Iris pigment epithelial cell (primary cell): ENCODE measurements at places on chromosomes 3 and 15.

- DNase-seq, result peak; percentile 49
Observed at GRCh38 chr3:66585520-66586095, 84.8 kb upstream of the LRIG1 start.

- peak; percentile 55 for DNase-seq
Observed at GRCh38 chr3:114155370-114155821, 23.5 kb downstream of the DRD3 start.

GRCh38 chr15:38758043-38758442, 193.4 kb upstream of the RASGRP1 start:
- DNase-seq, result peak; percentile 43

DNA sequence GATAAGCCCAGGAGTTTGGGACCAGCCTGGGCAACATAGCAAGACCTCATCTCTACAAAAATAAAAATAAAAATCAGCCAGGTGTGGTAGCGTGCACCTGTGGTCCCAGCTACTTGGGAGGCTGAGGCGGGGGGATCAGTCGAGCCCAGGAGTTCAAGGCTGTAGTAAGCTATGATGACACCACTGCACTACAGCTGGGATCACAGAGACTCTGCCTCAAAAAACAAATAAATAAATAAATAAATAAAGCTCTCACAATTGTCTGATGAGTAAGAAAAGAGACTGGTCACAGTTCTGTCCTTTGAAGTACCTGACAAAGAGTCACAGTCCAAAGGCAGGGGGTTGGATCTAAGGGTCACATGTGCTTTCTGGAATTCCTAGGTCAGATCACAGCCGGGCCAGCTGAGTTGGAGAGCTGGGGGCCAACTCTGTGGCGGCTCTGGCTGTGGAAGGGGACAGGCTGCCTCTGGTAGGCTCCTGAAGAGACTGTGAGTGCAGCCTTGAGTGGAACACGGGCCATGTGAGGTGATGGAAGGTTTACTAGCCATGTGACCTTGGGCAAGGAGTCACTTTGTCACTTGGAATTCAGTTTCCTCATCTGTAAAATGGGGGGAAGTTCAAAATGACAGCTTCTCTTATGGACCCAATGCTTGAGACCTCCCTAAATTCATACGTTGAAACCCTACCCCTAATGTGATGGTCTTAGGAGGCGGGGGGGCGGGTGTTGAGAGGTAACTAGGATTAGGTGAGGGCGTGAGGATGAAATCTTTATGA, 47.2 kb downstream of the WHAMM start:
- DNase-seq, result no peak

DNA sequence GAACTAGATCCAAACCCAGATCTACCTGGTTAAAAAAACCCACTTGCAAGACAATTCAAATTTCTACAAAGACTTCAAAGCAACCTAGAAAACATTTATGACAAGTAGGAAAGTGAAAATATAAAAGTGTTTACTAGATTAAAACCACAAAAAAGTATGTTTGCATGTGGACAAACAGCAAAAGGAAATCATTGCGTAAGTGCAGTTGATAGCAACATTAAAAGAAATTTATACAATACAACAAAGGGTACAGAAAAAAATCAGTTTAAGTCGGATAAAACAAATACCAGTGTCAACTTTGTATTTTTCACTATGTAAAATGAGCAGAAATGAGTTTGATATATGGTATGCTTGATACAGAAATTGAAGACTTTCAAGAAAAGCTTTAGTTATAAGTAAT, 2.6 kb downstream of the EIF5A2 start:
- peak; percentile 6 for DNase-seq

DNA sequence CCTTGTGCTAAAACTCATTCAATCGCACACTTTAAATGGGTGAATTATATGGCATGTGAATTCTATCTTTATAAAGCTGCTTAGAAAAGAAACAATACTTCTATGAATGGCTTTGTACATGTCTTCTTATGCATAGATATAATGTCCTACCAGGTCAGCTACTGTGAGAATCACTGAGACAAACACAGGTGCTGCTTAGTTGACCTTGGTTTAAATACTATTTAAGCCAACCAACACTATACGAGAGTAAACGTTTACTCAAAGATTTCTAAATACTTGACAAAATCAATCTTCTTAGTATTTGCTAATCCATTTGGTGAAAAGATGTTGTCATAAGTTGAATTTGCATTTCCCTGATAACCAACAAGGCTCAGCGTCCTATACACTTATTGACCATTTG, 260.3 kb downstream of the ADAMTS17 start:
- no peak for DNase-seq

DNA sequence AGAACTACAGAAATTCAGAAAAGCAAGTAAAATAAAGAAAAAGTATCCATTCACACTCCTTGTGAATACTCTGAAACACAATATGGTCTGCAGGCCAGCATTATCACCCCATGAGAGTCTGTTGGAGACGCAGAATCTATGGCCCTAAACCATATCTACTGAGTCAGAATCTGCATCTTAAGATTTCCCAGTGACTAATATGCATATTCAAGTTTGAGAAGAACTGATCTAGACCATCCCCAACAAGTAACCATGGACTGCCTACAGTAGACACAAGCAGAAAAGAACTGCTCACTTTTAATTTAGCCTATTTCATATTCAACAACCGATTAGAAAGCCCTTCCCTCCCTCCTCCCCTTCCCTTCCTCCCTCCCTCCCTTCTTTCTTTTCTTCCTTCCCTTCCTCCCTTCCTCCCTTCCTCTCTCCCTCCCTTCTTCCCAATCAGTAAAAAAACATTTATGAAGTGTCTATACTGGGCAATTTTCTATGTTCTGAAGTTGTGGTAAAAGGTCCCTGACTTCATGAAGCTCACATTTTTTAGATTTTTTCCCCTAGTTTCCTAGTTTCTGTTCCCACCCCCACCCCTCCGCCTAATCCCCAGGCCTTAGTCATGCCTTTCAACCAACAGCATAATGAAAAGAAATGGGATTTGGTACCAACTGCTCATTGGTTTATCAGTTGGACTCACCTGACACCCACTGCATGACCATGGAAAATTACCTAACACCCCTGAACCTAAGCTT, 125.2 kb downstream of the CNTN3 start:
- peak; percentile 19 for DNase-seq

- DNase-seq, result no peak
Observed at GRCh38 chr15:80180986-80181385, 28.2 kb downstream of the FAH start.

DNA sequence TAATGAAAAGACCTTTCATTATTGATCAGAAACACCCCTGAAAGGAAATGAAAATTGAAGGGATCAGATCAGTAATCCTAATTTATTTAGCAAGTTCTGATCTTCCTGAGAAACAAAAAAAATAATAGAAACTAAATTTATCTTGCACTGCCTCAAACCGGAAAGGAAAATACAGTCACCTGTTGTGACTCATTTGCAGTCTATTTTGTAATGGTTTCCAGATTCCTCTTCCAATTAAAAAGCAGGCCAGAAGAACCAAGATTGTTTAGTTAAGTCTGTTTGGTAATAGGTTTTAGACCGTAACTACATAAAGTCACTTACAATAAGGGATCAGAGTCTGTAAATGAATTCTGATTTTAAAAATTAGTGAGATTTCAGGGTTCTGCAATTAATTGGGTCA, 49.7 kb upstream of the ATOSA start:
- DNase-seq, result peak; percentile 76

GRCh38 chr3:144809380-144809779, 837.8 kb downstream of the DIPK2A start:
- DNase-seq, result no peak

DNA sequence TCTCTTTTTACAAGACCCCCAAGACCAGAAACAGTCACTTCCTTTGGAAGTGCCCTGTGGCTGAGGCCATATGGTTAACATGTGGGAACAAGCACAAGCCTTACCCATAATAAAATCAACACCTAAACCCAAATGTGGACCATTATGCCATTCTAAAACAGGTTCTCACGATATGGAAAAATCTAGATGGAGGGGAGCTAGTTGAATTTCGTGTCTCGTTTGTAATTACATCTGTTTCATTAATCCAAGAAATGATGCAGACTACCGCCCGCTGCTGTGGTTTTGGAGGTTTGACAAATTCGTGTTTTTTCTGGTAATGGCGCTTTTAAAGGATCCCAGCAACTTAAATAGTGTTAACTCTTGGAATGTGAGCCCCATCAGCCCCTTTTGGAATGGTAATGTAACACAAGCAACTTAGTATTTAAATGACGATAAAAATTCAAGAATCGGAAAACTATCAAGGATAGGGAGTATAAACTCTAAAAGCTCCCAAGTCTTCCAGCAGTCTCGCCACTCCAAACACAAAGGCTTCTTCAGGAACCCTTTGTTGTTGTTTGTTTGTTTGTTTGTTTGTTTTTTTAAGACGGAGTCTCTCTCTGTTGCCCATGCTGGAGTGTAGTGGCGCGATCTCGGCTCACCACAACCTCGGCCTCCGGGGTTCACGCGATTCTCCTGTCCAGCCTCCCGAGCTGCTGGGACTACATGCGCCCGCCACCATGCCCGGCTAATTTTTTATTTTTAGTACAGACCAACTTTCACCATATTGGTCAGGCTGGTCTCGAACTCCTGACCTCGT, 1.1 kb downstream of the CNBP start:
- DNase-seq, result no peak

GRCh38 chr3:20043396-20043795, 3.1 kb downstream of the KAT2B start:
- DNase-seq, result peak; percentile 44

DNA sequence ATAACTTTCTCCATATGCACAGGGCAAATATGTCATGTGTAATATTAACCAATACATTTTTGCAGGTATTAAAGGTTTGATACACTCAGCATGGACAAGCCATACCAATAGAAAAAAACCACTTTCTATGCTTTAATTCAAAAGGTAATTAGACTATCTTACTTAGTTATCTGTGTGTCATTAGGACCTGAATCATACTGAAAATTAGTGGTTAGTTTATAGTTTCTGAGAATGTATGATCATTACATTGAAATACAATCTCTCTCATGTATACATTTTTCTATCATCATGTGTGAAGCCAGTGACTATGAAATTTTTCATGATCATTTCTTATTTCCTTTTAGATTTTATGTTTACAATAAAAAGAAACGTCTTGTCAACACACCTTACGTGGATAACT, 16.3 kb downstream of the RPS27L start:
- no peak for DNase-seq

- DNase-seq, result peak; percentile 98
Observed at GRCh38 chr3:49007068-49007770, at the start of gene WDR6. TSS of gene WDR6 (plus strand) at chr3:49007391. CDS start at chr3:49007432, 41 bp downstream.

DNA sequence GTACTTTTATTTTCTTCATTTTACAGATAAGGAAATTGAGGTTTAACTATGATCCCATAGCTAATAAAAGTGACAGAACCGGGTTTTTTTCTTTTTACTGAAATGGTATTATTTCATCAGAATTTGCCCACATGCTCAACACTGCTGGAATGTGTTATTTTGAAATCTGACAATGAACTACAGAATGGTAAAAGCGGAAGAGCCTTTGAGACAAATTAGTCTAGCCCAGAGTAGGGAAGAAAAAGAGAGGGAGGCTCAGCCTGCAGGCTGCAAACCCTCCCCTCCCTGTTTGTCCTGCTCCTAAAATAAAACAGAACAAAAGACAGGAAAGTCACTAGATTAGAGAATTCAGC, 100.3 kb upstream of the LIPC start:
- no peak for DNase-seq

GRCh38 chr3:61966200-61966599, 404.8 kb downstream of the PTPRG start:
- no peak for DNase-seq

GRCh38 chr3:162610261-162610660, 1113.7 kb downstream of the OTOL1 start:
- DNase-seq, result no peak

DNA sequence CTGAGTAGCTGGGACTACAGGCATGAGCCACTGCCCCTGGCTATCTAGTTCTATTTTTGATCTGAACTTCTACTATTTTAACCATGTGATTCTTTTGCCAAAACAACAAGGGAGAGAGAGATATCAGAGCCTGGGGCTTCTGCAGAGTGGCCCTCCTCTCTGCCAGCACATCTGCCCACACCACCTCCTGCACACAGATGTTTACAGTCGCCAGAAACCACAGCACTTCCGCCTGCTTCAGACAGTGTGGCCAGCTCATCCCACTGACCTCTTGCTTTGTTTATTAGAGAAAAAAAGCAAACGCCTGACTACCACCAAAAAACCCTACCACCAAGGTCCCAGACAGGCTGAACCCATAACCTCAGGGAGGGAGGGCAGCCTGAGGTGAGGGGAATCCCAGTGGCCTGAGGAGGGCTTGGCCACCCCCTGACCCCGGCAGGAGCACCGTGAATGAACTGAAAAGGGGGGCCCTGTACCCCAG, 85.9 kb upstream of the ABHD2 start:
- DNase-seq, result peak; percentile 78

- DNase-seq, result peak; percentile 100
Observed at GRCh38 chr3:36992806-36993325, at the start of gene EPM2AIP1. TSS of gene EPM2AIP1 (minus strand) at chr3:36993131. CDS start at chr3:36993077, 54 bp downstream.

DNA sequence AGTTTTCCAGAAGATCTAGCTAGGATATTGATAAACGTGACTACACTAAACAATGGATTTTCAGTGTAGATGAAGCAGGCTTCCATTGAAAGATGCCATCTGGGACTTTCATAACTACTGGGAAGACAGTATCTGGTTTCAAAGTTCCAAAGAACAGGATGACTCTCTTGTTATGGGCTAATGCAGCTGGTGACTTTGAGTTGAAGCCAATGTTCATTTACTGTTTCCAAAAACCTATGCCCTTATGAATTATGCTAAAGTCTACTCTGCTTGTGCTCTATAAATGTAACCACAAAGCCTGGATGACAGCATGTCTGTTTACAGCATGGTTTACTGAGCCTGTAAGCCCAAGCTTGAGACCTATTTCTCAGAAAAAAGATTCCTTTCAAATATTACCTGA, 245.4 kb downstream of the GBE1 start:
- DNase-seq, result no peak

DNA sequence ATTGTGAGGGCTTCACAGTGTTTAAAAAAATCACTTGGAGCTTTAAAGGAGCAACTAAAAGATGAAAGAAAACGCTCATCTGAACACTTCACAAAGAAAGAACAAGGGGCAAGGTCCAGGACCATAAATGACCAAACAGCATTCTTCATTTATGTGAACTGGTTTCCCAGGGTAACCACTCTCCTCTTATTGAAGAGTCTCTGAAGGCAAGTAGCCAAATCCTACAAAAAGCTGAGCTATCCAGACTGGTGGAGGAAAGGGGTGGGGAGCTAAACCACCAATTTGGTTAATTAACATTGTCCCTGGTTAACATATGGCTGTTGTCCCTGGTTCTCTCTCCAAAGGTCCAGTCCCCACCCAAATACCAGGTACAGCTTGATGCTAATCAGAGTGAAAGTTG, 58.1 kb downstream of the OSBPL10 start:
- DNase-seq, result no peak

- DNase-seq, result no peak
Observed at GRCh38 chr3:50322386-50323091, at the start of gene HYAL2. TSS of gene HYAL2 (minus strand) at chr3:50322745. CDS start at chr3:50320489, 2,256 bp downstream.

- DNase-seq, result peak; percentile 9
Observed at GRCh38 chr3:170910542-170910941, 2.1 kb upstream of the EIF5A2 start.

DNA sequence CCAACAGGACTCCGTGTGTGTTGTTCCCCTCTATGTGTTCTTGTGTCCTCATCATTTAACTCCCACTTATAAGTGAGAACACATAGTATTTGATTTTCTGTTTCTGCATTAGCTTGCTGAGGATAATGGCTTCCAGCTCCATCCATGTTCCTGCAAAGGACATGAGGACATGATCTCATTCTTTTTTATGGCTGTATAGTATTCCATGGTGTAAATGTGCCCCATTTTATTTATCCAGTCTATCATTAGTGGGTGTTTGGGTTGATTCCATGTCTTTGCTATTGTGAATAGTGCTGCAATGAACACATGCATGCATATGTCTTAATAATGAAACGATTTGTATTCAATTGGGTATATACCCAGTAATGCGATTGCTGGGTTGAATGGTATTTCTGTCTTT, 28.5 kb upstream of the TOP2B start:
- DNase-seq, result no peak
